ENCODE measurements at places on chromosomes 2 and 18. TPM values are rescaled to one million over a fixed set of nuclear protein-coding genes. Genes with fewer than 3 reads are reported as not detected.

DNA sequence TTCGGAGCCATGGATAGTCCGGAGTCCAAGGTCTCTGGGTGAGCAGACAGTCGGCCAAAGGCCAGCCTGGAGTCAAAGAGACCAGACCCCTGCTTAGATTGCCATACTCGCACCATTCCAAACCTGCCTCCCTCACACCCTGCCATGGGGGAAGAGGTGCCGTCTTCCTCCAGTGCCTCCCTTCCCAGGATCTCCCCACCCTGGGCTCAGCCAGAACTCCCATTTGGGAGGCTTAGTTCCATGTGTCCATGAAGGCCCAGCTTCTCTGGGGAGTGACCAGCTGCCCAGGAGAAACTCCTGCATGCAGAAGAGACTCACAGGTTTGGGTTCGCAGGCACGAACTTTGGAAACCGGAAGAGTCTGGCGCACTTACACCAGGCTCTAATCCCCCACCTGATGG is 21.7 kb downstream of the IGFBP5 start:
- no peak for DNase-seq
- no peak overlapping the region for H3K27ac ChIP-seq
- H3K4me1 ChIP-seq = peaks cover under 1% of the 10 kb centered on the region
- H3K36me3 ChIP-seq = no peaks in the 10 kb centered on the region
- no peak overlapping the region for H3K4me3 ChIP-seq

DNA sequence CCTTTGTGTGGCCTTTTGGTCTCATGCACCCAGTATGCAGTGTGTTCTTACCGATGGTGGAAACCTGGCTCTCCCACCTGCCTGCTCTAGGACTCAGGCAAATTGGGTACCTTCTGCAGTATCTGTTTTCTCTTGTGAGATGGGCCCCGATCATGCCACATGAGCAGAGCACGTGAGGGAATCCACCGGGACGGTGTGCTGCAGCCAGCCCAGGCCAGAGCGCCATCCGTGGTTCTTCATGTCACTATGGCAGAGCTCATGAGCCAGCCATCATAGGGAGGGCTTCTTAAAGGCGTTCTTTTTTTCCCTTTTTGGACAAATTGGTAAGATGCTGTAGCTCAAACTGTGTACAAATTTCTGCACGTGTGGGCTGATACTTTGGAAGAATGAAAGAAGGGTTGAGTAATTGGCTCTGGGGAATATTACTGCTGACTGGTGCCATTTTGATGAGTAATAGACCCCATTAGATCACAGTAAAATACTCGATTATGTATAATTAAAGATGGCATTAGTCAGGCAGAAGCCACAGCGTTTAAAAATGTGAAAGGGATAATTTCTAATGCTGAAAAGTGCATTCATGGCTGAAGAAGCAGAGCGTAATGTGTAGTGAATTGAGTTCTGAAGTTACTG is 19.2 kb downstream of the SH3RF3 start:
- H3K4me3 ChIP-seq = no peak overlapping the region
- no peaks in the 10 kb centered on the region for H3K27me3 ChIP-seq
- no peaks in the 10 kb centered on the region for H3K36me3 ChIP-seq

DNA sequence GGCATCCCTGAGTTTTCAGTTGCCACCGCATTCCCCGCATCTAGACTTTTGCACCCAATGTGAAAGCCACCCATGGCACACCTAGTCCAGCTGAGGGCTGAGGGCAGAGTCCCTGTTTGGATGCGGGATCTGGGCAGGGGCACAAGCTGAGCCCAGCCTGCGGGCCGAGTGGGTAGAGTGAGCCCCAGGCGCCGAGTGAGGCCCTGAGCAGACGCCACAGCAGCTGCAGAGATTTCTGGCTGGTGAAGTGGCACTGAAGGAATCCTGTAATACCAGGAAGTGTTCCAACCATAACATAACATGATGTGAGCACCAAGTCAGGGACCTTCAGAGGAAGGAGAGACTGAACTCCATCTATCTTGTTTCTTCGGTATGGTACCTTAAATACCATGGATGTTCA is 27.7 kb upstream of the FRZB start:
- H3K27me3 ChIP-seq = no peaks in the 10 kb centered on the region
- H3K27ac ChIP-seq = no peak overlapping the region
- no peak overlapping the region for H3K4me3 ChIP-seq
- no peak for DNase-seq

GRCh38 chr2:72214429-72215143 is 66.9 kb upstream of the CYP26B1 start:
- H3K4me1 ChIP-seq = peaks cover 4% of the 10 kb centered on the region
- DNase-seq = no peak
- no peaks in the 10 kb centered on the region for H3K27me3 ChIP-seq
- no peak overlapping the region for H3K4me3 ChIP-seq

GRCh38 chr18:74613381-74613780 is 15.7 kb downstream of the ZNF407 start:
- no peaks in the 10 kb centered on the region for H3K4me1 ChIP-seq
- no peaks in the 10 kb centered on the region for H3K27me3 ChIP-seq
- no peak for DNase-seq
- no peak overlapping the region for H3K4me3 ChIP-seq
- no peak overlapping the region for H3K27ac ChIP-seq

DNA sequence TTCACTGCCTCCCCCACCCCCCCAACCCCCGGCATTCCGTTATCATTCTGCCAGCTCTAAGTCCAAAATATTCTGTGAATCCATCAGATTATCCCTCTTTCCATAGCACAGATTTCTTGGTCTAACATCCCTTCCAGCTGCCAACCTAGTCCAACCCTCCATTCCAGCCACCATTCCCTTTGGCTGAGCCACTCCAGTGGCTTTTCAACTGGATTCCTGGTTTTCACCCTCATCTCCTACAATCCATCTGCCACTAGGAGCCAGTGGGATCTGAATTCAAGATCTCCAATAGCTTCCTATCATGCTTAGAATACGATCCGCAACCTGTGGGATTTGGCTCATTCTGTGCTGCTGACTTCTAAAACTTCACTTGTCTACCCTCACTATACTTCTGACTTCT is 1.2 kb downstream of the DAW1 start:
- H3K4me3 ChIP-seq = no peak overlapping the region
- H3K27me3 ChIP-seq = no peaks in the 10 kb centered on the region
- DNase-seq = no peak
- peaks cover 8% of the 10 kb centered on the region for H3K4me1 ChIP-seq
- H3K36me3 ChIP-seq = no peaks in the 10 kb centered on the region

GRCh38 chr2:11286323-11286722 is 58.1 kb downstream of the ROCK2 start:
- DNase-seq = no peak
- no peaks in the 10 kb centered on the region for H3K27me3 ChIP-seq
- H3K4me3 ChIP-seq = no peak overlapping the region
- H3K4me1 ChIP-seq = no peaks in the 10 kb centered on the region
- no peak overlapping the region for H3K27ac ChIP-seq

CD207 gene
- total RNA-seq = not detected

- no peaks in the 10 kb centered on the region for H3K27me3 ChIP-seq
- H3K27ac ChIP-seq = no peak overlapping the region
- H3K4me3 ChIP-seq = no peak overlapping the region
- no peak for DNase-seq
- H3K4me1 ChIP-seq = no peaks in the 10 kb centered on the region
These were observed 10.0 kb upstream of the OTX1 start for GRCh38 chr2:63040586-63040985.

All from right atrium auricular region (tissue), 2 donors.